ENCODE measurements at places on chromosomes 2 and 18.

DNA sequence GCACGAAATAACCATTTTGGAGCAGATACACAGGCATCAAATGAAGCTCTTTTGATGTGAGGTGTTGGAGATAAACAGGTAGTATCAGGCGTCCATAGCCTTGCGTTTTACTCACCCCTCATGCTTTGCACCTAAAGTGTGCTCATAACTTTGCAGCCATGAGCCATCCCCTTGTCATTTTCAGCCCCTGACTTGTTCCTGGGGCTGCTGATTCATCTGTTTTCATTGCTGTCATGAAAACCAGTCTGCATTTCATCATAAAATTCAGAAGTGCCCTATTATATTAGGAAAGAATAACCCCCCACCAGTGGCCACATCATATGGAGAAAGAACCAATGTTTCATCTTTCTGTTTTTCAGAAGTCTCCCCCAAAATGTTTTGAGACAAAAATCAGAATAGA is 329.7 kb upstream of the NRP2 start:
- no peak for DNase-seq

DNA sequence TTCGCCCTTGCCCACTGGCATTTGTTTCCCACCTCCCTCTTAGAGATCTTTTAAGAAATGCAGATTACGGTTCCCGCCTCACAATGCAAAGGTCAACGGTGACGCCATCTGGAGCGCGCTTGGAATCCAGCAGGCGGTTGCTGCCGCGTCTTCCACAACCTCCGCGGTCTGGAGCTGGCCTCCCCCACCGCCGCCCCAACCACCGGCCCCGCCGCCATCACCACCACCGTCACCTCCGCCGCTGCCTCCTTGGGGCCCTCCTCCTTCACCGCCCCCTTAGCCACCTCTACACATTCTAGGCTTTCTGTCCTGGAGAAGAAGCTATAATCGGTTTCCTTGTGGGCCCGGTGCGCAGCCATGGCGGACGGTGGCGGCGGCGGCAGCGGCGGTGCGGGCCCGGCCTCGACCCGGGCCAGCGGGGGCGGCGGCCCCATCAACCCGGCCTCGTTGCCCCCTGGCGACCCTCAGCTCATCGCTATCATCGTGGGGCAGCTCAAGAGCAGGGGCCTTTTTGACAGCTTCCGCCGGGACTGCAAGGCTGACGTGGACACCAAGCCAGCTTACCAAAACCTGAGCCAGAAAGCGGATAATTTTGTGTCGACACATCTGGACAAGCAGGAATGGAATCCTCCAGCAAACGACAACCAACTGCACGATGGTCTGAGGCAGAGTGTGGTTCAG is at the start of gene BOD1L2:
BOD1L2 (plus strand) TSS at position 132 of the 681 bp plus-strand sequence; CDS start at position 358, 226 bp downstream.
- no peak for DNase-seq

GRCh38 chr2:3138621-3139020 is 239.0 kb downstream of the EIPR1 start:
- no peak for DNase-seq

DNA sequence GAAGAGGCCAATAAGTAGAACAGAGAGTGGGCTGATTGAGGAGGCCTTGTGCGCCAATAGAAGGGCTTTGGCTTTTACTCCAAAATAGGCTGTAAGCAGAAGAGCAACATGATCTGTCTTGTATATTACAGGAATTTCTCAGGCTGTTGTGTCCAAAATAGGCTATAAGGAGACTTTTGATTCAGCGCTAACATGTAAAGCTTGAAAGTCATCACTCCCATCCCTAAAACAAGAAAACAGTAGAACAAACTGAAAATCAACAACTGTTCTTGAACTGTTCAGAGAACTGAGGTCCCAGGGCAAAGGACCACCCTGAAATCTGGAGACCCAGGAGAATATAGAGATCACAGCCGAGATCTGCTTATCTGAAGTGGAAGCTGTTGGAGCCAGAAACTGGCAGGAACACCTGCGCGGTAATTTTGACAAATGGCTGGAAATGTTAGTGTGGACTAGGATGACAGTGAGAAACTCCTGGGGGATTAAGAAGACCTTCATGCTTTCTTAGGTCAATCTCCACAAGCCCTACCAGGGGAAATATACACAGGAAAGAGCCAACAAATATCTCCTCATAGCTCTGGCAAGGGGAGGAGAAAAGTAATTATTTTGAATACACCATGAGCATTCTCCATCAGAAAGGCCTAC is 258.6 kb downstream of the RBM43 start:
- DNase-seq, result no peak

- no peak for DNase-seq
Measured at GRCh38 chr2:45586600-45586999, 24.5 kb downstream of the SRBD1 start.

- DNase-seq, result no peak
Measured at GRCh38 chr18:47605093-47605492, 325.4 kb downstream of the SMAD2 start.

DNA sequence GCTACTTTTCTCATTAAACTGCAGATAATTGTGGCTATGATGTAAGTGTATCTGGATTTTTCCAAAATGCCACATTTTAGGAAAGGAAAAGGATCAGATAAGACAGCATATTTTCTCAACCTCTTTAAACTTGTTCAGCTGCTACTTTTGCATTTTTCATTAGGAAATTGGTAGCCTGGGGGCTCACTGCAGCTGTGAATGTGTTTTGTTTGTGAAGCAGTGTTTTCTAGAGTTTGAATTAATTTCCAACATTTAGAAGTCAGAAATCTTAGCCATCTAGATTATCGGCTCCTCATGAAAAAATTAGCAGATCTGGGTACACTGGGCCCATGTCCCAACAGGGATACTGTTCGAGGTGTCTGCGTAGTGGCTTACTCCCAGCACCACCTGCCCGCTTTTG is 56.3 kb upstream of the ZDBF2 start:
- DNase-seq, result no peak

- DNase-seq, result no peak
Measured at GRCh38 chr18:45353530-45353929, 261.7 kb upstream of the SLC14A2 start.

- DNase-seq, result no peak
Measured at GRCh38 chr2:141062031-141062430, 1068.8 kb downstream of the LRP1B start.

GRCh38 chr2:139296672-139297209 is 516.6 kb upstream of the NXPH2 start:
- DNase-seq, result no peak

- DNase-seq, result no peak
Measured at GRCh38 chr18:56884511-56884910, 233.4 kb downstream of the WDR7 start.

- no peak for DNase-seq
Measured at GRCh38 chr2:232038251-232038880, 76.9 kb downstream of the DIS3L2 start.

GRCh38 chr2:27211241-27211942 is 449 bp upstream of the ATRAID start:
- no peak for DNase-seq

GRCh38 chr2:55056024-55056521 is 5.8 kb upstream of the RTN4 start:
- DNase-seq, result no peak

- no peak for DNase-seq
Measured at GRCh38 chr2:212073360-212073759, 465.2 kb downstream of the ERBB4 start.

DNA sequence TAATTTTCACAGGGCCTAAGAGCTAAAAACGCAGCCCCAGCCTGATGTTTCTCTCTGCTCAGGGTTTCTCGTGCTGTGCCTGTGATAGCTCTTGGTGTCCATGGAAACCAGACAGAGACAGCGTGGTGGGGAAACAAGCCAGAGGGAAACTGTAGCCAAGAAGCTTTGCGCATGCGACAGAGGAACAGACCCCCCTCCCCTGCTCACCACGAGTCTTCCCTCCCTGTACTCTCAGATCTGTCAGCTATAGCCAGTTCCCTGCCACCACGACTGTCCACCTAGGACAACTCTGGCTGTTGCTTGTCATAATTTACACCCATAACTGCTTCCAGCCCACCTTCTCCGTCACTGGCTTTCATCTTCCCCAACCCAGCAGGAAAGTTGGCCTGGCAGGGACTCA is 13.2 kb upstream of the DNAJC27 start:
- DNase-seq, result no peak

- DNase-seq, result no peak
Measured at GRCh38 chr18:57376503-57376902, 24.1 kb downstream of the ST8SIA3 start.

GRCh38 chr2:74862020-74862964 is 28.4 kb downstream of the HK2 start:
- no peak for DNase-seq

DNA sequence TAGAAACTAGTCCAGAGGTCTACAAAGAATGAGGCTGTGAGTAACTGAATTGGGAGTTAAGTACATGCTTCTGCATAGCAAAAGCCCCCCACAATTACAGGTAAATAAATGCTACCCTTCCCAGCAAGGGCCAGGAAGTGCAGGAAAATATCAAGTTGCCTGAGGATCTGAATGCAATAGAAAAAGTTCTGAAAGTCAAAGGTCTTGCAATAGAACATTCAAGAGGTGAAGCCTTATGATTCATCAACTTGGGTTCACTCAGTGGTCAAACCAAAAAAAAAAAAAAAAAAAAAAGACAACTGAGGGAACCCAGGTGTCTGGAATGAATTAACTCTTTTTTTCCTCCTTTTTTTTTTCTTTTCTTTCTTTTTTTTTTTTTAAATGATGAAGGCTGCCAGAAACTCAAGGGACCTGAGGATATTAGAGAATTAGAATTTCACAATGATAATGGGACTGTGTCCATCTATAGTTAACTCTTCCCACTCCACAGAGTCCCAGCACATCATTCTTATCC is 42.9 kb upstream of the RFX8 start:
- DNase-seq, result no peak

GRCh38 chr2:119253114-119253702 is 29.6 kb downstream of the STEAP3 start:
- no peak for DNase-seq

DNA sequence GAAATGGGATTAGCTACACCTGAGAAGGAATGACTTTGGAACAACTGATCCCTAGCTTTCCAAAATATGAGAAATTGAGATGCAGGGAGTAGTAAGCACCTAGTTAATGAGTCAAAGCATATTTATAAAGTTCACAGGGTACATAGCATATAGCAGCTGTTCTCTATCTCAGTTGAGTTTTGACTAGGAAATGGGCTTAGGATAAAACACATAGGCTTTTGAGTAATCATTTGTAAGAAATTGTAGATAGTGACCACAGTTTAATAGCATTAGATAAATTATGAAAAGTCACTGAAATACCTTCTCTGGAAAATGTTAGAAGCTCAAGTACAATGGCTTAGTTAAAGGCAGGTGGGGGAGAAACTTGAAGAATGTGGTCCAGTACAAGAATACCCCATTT is 444.7 kb upstream of the TNP1 start:
- no peak for DNase-seq

DNA sequence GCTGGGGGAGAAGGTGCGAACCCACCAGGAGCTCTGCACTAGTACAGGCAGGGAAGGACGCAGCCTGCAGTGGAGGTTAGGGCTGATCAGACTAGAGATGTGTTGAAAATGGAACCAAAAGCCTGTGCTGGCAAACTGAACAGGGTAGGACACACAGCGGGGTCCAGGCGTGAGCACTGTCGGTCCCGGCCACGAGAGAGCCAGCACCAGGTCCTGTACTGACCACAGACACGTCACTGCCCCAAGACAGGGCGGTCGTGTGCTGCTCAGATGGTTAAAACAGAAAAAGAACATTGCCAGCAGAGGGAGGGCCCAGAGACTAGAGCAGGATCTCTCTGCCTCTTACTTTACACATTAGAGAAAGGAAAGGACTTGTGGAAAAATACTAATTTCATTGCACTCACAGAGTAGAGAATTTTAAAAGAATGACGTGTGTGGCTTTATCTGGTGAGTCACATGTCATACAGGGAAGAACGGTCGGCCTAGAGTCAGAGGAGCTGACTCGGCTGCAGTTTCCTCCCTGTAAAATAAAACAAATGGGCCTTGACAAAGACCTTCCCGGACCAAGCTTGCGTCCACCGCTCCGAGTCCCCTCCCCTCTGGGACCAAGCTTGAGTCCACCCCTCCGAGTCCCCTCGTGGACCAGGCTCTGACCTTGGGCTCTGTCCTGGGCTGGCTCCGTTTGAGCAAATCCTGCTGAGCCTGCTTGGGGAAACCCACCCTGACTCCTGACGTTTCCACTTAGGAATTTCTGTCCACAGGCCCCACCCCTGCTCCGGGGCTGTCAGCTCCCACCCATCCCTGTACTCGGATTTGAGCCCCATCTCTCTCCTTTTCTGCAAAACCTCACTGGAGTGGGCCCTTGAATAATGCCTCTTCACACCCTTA is 16.7 kb upstream of the ADI1 start:
- DNase-seq, result no peak

DNA sequence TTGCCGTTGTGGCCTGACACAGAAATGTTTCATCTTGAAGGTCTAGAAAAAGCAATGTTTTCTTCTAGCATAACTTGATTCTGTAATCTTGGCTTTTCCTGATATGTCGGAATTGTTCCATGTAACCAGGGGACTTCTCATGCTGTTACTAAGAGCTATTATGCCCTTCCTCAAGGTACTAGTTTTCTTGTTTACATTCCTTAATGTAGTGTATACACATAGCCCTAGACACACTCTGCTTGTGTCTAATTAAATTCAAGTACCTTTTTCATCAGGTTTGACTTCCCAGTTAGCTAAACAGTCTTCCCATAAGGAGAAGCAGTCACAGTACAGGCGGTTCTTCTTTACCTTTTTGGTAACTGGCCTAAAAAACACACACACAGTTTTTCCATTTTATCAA is 122.8 kb upstream of the MSH6 start:
- no peak for DNase-seq

DNA sequence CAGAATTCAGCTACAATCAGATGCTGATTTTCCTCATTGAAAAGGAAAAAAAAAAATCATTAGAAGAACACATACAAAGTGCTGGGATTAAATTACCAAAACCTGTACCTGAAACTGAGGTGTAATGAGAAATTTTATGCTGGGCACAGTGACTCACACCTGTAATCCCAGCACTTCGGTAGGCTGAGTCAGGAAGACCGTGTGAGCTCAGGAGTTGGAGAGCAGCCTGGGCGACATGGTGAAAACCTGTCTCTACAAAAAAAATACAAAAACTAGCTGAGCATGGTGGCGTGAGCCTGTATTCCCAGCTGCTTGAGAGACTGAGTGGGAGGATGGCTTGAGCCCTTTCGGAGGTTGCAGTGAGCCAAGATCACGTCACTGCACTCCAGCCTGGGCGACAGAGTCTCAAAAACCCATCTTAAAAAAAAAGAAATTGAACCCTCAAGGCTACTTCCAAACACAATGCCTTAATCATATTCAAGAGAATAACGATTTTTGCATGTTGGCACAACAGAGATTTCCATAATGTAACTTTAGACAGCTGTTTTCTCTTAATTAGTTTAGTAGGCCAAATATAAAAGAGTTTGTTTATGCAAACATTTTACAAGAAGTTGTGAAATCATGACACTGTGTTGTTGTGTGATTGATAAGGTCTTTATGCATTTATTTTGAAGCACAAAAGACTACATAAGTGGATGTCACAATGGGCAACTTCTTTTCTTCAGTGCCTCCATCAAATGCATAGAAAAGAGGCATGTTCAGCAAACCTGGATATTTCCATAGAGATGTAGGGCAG is 63.9 kb downstream of the FAM161A start:
- DNase-seq, result no peak

DNA sequence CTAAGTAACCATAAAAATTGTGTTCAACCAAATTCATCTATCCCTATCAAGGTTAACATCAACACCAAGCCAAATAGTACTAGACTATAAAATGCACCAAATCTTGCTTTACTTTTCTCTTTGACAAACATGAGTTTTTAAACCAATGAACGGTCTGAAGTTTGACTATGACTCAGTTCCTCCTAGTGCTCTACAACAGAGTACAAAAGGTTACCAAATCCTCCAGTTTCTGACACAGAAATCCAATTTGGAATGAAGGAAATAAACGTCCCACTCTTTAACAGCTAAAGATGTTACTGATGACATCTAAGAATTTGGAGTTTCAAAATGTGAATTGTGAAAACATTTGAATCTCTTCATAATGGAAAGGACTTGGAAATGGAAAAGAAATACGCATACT is 11.8 kb upstream of the ACVR1 start:
- DNase-seq, result no peak

Data from stimulated activated CD8-positive, alpha-beta memory T cell treated with anti-CD3 and anti-CD28 coated beads, Interleukin-2, amount 100 ng/mL, for 1 hour (primary cell).